ENCODE measurements at places on chromosomes 7 and 10.
A peak's percentile ranks its signal among the peaks of the same experiment; 100 is the strongest.

GRCh38 chr10:652233-652632 lies 37.2 kb downstream of the DIP2C start:
- DNase-seq, result no peak

- DNase-seq, result no peak
Measured at GRCh38 chr10:78211561-78212051, 177.9 kb downstream of the RPS24 start.

DNA sequence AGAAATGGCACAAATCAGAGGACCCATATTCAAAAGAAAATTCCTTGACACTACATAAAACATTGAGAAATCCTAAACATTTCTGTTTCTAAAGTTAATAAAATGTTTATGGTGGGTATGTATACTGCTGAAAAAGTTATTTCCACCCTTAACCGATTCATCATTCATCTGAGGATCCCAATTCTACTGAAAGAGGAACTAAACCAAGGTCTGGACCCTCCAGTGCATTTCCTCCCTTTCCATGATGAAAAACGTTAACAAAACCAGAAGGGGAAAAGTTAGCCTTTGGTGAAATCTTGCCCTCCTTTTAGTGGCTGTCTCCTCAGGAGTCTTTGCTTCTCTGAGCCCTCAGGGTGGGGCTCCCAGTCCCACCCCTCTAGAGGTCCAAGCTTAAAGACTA lies 144.5 kb upstream of the ASAH2 start:
- DNase-seq, result no peak

DNA sequence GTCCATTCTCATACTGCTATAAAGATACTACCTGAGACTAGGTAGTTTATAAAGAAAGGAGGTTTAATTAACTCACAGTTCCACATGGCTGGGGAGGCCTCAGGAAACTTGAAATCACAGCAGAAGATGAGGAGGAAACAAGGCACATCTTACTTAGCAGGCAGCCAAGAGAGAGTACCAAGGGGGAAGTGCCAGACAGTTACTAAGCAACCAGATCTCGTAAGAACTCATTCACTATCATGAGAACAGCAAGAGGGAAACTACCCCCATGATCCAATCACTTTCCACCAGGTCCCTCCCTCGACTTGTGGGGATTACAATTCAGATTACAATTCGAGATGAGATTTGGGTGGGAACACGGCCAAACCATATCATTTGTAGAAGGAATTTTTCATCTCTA lies 36.3 kb downstream of the NHLRC2 start:
- DNase-seq, result no peak

DNA sequence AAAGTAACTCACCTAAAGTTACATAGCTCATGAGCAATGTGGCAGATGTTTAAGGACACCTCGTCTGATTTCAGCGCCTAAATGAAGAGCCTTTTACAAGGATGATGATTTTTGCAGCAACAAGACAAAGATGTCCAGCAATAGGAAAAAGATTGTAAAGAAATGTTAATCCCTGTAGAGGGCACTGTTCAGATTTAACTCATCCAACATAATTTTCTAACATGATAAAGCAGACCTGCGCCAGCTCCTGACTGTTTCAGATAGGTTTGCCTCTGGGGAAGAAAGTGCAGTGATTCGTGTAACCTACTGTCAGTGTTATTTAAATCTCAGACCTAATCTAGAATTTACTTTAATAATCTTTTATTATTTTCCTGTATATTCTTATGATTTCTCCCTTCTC lies 595.2 kb downstream of the AUTS2 start:
- DNase-seq, result no peak

DNA sequence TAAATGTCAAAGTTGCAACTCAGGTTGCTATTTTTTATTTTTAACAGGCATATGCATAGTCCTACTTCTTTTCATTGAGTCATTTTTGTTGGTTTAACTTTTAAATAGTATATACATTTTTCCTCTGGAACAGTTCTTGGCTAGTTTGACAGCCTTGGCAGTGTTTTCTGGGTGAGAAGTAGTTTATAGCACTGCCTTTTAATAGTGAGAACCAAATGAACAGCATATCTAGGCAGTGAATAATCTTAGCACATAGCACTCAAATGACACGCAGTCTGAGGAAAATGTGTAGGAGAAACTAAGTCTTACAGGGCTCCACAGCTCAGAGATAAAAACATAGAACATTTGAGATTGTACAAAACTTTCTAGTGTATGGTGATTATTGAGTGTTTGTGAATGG lies 265.5 kb upstream of the POT1 start:
- DNase-seq, result no peak

DNA sequence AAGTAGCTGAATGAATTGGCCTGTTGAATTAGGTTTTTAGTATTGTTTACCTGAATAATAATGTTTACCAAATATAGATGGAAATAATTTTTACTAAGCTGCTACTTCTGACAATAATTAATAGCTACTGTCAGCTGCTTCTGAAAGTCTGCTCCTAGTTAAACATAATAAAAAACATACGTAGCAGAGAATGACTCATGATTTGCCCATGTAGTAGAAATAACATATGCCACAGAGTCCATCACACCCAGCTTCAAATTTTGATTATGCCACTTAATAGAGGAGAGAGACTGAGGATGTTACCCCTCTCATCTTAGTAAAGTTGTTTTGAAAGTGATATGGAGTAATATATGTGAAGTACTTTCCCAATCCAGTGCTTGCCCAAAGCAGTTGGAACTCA lies 57.6 kb upstream of the MDFIC start:
- no peak for DNase-seq

GRCh38 chr10:29811751-29812427 lies 177.1 kb upstream of the SVIL start:
- DNase-seq, result peak; percentile 4

DNA sequence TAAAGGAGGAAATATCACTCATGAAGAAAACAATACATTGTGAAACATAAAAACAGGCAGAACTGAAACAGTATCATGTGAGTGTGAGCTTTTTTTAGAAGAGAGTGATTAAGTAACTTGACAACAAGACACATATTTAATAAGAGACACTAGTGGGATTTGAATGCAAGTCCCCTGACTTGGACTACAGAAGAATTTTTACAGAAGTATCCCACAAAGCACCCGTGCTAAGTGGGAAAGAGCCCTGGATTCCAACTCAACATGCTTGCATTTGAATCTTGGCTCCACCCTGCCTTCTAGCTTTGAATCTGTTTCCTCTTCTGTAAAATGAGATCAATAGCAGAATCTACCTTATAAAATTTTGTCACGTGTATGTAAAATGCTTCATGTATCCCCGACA lies 166.2 kb downstream of the ZNF365 start:
- DNase-seq, result no peak

- DNase-seq, result no peak
Measured at GRCh38 chr7:157372300-157373232, 35.8 kb downstream of the DNAJB6 start.

DNA sequence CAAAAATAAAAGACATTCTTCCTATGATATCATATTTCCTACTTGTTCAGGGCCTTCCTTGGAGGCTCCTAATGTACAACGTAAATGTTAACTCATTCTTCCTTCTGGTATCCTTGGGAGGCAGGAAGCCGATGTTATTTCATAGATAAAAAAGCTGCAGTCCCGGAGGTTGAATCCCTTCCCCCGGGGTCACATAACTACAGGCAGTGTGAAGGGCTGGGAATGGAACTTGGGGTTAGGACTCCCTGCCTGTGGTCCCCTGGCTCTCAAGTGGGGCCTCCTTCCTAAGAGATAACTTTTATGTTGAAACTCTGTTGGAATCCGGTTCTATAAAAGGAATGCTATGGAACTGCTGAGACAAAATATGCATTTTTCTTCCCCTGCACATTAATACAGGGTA lies 14.9 kb upstream of the CCDC3 start:
- no peak for DNase-seq

DNA sequence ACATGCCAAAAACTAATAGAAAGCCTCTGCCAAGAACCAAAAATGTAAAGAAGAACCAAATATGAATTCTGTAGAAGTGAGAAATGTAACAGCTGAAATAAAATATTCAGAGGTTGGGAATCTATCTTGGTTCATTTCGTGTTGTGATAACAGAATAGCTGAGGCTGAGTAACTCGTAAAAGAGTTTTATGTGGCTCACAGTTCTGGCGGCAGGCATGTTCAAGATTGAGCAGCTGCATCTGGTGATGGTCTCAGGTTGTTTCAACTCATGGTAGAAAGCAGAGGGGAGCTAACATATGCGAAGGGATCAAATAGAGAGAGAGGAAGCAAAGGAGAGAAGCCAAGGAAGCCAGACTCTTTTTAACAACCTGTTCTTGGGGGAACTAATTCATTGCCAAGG lies 717.2 kb downstream of the TNS3 start:
- DNase-seq, result no peak

GRCh38 chr7:23915236-23915635 lies 205.2 kb downstream of the STK31 start:
- DNase-seq, result no peak

- no peak for DNase-seq
Measured at GRCh38 chr7:126803990-126804389, 448.8 kb downstream of the GRM8 start.

DNA sequence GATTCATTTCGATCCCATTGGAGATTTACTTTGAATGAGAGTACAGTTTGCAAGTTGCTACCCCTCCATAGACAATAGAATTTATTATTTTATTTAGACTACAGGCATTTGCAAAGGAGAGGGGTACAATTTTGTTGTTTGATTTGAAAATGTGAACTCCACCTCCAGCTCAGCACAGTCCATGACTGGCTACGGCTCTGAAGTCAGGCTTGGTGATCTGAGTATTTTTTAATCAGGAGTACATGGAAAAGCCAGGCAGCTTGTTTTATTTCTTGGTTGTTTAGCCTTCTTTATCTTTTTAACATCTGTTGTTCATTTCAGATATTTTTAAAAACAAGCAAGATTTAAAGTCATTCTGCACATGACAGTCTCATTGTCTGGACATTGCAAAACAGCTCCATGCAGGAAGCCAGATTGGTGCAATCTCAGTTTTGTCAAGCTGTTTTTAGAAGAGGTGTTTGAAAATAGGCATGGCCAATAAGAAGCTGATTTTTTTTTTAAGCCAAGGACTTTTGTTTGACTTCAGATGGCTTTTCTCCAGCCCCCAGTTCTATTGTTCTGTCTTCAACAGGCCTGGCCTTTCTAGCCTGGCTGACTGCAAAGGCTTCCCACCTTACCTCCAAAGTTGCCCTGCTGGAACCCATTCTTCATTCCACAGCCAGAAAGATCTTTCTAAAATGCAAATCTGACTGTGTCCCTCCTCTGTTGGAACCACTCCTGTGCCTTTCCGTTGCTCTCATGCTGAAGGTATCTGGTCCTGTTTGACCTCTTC lies 12.2 kb downstream of the PLXDC2 start:
- DNase-seq, result no peak

- DNase-seq, result no peak
Measured at GRCh38 chr10:88890681-88891381, 10.8 kb downstream of the STAMBPL1 start.

GRCh38 chr10:120983721-120984120 lies 132.6 kb downstream of the WDR11 start:
- no peak for DNase-seq

- no peak for DNase-seq
Measured at GRCh38 chr10:47376522-47377220, 7.4 kb downstream of the ZNF488 start.

DNA sequence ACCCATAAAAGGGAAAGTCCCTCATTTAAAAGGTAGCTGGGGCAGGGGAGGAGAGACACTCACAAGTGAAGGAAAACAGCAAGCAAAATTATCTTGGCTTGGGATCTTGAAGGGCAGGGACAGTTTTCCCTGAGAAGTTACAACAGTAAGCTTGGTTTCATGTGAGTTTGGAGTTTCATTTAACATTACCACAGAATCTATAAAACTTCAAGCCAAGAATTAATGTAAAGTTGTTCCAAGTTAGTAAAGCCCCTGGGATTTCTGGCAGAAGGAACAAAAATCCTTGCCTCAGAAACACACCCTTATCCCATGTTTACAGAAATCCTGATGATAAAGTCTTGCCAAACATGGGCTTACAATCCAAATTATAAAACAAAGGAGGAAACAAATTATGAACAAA lies 19.2 kb downstream of the CRPPA start:
- DNase-seq, result no peak

DNA sequence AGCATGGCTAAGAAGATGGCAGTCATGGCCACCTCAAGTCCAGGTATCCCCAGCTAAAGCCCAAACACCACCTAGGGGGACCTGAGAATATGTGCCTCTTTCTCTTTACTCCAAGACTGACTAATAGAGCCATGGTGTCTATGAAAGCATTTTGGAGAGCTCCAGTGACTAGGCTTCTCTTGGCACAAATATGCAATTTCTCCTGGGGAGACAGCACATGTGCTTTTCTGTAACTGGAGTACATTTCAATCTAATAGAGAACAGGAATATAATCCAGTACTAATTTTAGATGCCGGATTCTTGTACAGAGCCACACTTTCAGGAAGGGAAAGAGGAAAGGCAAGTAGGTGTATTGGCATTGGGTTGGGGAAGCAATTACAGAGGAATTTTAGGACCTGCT lies 260.1 kb downstream of the BMPER start:
- no peak for DNase-seq

- no peak for DNase-seq
Measured at GRCh38 chr10:114681542-114681941, 23.5 kb upstream of the ABLIM1 start.

DNA sequence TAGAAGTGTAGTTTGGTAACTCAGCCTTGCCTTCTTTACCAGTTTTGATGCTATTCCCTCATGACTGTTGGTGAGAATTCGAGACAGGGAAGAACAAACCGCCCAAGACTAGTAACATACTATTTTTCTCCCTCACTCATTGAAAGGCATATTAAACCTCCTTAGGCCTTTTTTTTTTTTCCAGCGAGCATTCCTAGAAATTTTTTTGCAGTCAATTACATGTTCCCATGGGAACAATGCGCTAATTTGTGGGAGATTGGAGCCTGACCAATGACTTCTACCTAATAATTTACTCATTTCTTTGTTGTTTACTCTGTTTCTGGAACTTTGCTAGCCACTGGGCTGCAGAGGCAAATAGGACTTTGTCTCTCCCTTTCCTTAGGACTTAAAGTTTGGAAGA lies 6.0 kb downstream of the VPS50 start:
- no peak for DNase-seq

DNA sequence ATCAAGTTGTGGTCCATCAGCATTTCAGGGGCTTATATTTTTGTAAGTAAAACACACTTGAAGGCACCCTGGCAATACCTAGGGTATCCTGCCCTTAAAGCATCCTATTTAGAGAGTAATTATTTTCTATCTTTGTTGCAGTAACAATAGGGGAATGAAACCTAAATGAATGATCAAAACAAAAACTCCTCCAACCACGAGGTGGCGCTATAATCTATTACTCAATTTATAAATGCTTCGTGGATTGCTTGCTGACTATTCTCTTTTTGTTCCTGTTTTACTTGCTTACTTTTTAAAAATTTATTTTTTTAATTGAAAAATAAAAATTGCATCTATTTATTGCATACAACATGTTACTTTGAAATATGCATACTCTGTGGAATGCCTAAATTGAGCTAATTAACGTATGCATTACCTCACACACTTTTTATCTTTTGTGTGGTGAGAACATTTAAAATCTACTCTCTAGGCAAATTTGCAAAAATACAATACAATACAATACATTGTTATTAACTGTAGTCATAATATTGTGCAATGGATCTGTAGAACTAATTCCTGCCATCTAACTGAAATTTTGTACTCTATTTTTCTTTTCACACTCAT lies 147.7 kb upstream of the BMPER start:
- DNase-seq, result no peak

Data from stimulated activated CD4-positive, alpha-beta T cell treated with anti-CD3 and anti-CD28 coated beads, Interleukin-4, amount 100 ng/mL, for 24 hours (primary cell).